ENCODE measurements at places on chromosomes 3 and 15.
A peak's percentile ranks its signal among the peaks of the same experiment; 100 is the strongest.

DNA sequence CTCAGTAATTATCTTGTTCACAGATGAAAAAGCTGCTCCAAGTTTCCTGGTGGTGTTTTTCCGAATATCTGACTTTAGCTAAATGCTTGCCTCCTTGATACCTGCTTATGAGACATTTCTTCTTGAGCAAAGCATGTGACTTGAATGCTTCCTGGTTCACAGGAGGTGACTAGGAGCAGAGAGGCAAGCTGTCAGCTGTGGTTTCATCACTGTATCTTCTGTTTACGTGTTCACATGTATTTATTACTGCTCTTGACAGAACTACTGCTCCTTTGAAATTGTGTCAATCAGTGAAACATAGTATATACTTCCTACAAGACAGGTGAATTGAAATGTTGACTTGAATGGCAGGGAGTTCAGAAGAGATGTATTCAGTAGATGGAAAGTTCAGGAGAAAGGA, 8.9 kb upstream of the SPPL2A start:
- no peak for DNase-seq

DNA sequence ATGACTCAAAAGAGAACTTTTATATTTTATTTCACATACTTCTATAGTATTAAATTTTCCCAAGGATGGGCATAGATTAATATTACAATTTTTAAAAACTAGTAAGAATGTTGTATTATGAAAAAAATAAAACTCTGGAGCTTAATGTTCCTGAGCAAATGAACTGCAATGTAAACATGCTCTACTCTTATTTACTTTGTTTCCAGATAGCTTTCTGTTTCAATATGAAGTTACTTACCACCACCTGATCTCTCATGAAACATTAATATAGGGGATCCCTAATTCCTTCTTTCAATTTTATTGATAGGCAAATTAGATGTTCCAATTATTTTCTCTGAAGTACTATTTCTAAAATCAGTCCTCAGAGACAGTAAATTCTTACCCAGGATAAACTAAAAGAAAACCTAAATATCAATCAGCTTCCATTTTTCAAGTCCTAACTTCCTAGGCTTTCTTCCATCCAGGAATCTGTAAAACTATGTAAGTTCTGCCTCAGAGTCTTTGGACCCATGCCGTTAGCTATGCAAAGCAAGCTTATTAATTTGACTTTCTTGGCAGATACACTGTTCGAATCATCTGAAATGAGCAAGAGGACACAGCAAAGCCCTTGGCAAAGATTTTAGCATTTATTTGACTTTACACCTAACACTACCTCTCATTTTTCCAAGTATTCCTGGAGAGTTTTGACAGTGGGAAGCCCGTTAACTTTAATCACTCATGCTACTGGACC, 93.2 kb downstream of the PLCH1 start:
- no peak for DNase-seq

- no peak for DNase-seq
These were observed 363 bp downstream of the EMC3 start for GRCh38 chr3:9986230-9986725.

DNA sequence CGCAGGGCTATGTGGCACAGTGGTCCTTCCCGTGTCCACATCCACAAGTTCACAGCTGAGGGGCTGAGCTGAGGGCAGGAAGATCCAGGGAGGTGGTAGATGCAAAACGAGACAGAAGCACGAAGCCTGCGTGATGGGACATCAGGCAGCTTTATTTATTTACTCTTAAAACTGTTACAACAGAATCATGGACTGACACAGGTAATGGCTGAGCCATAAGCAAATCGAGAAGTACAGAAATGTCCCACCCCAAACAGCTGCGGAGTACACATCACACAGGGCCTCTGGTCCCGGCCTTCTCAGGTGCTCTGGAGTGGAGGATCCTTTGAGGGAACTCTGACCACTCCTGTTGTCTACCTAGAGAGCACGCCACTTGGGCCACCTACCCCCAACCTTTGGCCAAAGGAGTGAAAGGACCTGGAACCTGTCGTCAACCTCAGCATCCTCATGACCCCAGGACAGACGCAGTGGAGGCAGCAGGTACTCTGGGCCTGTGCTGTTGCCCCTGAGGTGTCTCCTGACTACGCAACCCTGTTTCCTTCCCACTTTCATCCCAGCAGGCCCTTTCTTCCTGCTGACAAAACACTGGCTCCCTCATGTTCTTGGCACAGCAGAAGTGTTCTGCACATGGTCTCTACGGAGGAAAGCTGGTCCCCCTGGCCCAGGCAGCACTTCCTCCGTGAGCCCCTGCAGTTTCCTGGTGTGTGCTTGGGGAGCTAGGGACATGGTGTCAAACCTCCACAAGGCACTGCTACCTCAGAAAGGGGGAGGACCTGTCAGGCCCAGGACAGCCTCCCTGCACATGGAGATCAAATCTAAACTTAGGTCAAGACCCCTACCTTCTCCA, 47.8 kb downstream of the DHX30 start:
- no peak for DNase-seq

DNA sequence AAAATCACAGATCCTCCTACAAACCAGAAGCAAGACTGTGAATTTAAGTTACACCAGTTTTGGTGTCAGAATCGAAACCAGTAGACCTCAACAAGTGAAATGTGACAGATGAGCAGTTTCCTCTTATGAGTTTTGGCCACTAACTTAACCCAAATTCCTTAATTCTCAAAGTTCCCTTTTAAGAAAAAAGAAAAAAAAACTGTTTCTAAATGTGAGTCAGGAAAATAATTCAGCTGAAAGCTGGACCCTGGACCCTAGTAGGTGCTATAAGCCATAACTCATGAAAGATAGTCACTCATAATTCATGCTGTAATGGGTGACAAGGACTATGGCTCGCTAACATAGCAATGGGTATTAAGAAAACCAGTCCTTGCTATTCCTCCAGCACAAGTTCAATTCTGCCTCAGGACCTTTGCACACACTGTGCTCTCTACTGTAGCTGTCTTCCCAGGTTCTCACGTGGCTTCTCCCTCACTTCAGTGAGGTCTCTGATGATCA, 9.0 kb upstream of the THRB start:
- no peak for DNase-seq

- DNase-seq: peak; percentile 98
These were observed 42.4 kb upstream of the RHO start for GRCh38 chr3:129485721-129486663.

DNA sequence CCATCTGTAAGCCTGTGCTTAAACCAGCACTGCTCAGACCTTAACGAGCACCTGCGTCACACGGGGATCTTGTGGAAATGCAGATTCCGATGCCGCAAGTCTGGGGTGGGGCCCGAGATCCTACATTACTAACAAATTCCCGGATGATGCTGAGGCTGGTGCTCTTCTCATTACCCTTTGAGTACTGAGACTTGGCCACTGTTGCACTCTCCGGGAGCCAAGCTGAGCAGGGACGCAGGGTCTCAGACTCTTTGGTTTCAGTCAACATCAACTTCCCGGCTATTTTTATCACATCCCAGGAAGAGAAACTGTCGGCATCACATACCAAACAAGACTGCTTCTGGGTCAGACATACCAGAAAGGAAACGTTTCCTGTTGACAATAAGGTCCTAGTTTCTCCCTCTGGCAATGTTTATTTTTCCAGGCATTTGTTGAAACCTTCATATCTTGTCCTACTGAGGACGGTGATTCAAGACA, 276.6 kb downstream of the SHQ1 start:
- no peak for DNase-seq

GRCh38 chr15:89352476-89352875, 17.9 kb upstream of the POLG start:
- DNase-seq: no peak

DNA sequence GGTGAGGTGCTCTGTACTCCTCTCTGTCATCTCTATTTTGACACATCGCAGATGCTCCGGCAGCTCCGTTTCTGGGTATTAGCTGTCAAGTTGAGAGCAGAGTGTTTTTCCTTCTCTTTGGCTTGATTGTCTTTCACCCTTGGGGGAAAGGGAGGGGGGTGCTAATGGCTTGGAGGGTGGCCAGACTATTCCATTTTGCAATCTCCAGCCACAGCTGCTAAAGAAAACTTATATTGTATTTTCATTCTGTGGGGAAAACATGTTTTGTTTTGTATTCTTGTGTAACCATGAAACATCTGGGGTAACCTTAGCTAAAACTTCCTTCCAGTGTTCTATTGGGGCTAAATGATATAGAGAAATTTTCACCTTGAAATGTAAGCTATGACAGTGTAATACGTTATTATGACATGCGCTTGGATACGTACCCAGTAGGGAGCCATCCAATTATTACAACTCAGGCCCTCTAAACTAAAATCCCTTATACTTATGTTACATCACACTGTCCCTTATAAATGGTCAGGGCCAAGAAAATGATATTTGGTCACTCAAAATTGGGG, 14.0 kb upstream of the LARP6 start:
- DNase-seq: no peak

GRCh38 chr3:113245761-113246161, 34.4 kb downstream of the BOC start:
- no peak for DNase-seq
